ENCODE measurements at places on chromosomes 12 and 14. TPM values are rescaled to one million over a fixed set of nuclear protein-coding genes. Genes with fewer than 3 reads are reported as not detected.

Gene PSMD9
- total RNA-seq: 33.8 TPM

Gene USP5
- 123 TPM for total RNA-seq

Gene DACT1
- 16.9 TPM for total RNA-seq

Gene WNT5B
- 47.6 TPM for total RNA-seq

Gene IL22
- not detected for total RNA-seq

Gene TAS2R42
- total RNA-seq: not detected

Gene GYS2
- total RNA-seq: not detected

Gene SRSF5
- total RNA-seq: 114 TPM

Gene PPHLN1
- total RNA-seq: 74.0 TPM

Gene UNG
- total RNA-seq: 24.5 TPM

Gene MAGOHB
- 22.6 TPM for total RNA-seq

Gene EIF2S3B
- total RNA-seq: 0.85 TPM

Gene UBR7
- total RNA-seq: 22.0 TPM

All from regular cardiac myocyte (primary cell).